ENCODE measurements at places on chromosomes 6 and 20.

GRCh38 chr20:5766085-5766764, 16.0 kb downstream of the SHLD1 start:
- no peak for DNase-seq

DNA sequence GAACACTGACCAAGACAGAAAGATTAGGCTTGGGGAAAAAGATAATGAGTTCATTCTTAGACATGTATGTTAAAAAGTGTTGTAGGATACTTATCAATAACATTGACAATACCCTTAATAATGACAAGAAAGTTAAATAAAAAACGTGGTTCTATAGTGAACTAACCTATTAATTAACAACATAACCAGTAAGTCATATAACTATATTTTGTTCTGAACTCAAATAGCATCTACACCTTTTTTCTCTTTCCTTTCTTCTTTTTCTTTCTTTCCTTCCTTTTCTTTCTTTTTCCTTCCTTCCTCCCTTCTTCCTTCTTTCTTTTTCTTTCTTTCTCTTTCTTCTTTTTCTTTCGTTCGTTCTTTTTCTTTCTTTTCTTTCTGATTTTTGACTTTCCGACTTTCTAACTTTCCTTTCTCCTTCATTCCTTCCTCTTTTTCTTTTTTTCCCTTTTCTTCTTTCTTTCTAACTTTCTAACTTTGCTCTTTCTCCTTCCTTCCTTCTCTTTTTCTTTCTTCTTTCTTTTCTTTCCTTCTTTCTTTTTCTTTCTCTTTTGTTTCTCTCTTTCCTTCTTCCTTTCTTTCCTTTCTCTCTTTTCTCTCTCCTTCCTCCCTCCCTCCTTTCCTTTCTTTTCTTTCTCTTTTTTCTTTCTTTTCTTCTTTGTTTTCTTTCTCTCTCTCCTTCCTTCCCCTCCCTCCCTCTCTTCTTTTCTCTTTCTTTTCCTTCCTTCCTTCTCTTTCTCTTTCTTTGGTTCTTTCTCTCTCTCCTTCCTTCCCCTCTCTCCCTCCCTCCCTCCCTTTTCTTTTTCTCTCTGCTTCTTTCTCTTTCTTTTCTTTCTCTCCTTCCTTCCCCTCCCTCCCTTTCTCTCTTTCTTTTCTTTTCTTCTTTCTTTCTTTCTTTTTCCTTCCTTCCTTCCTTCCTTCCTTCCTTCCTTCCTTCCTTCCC, 24.6 kb downstream of the PRSS35 start:
- no peak for DNase-seq

GRCh38 chr6:52667572-52667971, 3.3 kb upstream of the TMEM14A start:
- DNase-seq = no peak

- no peak for DNase-seq
Observed at GRCh38 chr20:15012566-15012965, 675.2 kb upstream of the FLRT3 start.

DNA sequence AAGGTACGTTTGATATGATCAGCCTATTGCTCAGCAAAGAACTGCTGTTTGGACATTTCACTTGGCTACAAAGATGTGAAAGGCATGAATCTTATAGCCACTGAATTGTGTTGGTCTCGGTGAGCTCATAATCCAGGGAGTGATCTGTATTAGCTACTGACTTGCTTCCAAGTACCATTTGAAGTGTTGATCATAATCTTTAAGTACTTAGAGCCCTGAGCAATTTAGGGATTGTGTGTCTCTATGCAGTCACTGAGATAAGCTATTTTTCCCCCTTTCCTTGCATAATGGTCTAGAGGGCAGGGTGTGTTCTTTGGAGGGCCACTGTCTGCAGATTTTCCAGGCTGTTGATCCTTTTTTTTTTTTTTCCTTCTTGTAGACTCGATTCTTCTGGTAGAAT, 393.6 kb downstream of the ESR1 start:
- no peak for DNase-seq

DNA sequence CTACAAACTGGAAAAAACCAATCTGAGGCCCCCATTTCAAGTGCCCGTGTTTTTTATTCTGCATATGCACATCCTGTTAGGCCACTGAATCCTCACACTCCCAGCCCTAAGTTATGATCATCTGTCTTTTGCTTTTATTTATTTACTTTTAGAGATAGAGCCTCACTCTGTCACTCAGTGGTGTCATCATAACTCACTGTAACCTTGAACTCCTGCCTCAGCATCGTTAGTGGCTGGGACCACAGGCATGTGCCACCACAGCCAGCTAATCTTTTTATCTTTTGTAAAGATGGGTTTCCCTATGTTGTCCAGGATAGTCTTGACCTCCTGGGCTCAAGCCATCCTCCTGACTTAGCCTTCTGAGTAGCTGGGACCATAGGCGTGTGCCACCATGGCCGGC, 29.6 kb upstream of the CLDN20 start:
- no peak for DNase-seq

GRCh38 chr20:25250508-25250907, 2.6 kb downstream of the PYGB start:
- DNase-seq = no peak

- DNase-seq = no peak
Observed at GRCh38 chr6:89745716-89746115, 73.9 kb downstream of the MDN1 start.

DNA sequence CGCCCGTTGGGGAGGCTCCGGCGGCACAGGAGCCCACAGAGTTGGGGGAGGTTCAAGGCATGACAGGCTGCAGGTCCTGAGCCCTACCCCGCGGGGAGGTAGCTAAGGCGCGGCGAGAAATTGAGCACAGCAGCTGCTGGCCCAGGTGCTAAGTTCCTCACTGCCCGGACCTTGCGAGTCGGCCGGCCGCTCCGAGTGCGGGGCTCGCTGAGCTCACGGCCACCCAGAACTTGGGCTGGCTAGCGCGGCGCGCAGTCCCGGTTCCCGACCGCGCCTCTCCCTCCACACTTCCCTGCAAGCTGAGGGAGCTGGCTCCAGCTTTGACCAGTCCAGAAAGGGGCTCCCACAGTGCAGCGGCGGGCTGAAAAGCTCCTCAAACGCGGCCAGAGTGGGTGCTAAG, 23.9 kb upstream of the KIF13A start:
- no peak for DNase-seq

DNA sequence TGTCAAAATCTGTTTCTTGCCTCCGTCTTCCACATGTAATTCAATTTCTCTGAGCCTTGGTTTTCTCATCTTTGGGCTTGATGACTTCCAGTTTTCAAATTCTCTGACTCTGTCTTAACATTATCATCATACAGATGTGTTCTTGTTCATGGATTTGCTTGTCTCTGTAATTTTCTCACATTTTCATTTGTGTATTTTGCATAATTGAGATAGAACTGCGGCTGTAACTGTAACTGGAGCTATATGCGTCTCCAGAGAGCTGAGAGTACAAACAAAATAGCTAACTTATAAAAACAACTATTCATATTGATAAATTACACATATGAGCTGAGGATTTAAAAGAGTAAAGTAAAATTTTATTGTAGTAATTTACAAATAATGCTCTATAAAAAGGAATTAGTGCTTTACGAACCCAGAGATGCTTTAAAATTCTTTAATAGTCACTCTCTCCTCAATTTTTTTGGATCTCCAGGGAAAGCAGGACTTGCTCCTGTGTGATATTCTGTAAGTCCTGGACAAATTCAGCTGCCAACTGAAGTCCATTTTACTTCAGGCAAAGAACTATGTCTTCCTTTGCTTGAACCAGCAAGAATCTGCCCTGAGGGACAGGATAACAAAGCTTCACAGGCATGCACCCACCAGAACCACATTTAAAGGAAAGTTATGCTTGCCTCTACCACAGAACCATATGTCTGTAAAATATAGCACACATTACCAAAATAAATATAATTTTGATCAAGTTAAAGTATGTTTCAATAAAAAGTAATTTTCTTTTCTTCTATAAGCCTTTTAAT, 288.3 kb downstream of the KHDC1L start:
- DNase-seq = no peak

DNA sequence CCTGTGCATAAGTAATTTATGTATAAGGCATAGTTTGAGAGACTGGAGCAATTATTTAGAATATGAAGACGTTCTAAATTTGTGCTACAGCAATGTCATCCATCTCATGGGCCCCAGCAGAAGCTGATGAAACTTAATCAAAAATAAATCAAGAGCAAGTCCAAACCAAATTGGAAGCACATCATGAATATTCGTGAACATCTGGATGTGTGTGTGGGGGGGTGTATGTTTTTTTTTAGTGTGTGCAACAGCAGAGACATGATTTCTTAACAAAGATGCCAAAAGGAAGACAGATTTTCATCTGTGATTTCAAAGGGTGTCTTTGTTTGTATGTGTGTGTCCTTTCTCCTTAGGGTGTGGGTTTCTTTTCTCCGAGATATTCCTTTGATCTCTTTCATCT, 58.9 kb downstream of the SASH1 start:
- DNase-seq = no peak

DNA sequence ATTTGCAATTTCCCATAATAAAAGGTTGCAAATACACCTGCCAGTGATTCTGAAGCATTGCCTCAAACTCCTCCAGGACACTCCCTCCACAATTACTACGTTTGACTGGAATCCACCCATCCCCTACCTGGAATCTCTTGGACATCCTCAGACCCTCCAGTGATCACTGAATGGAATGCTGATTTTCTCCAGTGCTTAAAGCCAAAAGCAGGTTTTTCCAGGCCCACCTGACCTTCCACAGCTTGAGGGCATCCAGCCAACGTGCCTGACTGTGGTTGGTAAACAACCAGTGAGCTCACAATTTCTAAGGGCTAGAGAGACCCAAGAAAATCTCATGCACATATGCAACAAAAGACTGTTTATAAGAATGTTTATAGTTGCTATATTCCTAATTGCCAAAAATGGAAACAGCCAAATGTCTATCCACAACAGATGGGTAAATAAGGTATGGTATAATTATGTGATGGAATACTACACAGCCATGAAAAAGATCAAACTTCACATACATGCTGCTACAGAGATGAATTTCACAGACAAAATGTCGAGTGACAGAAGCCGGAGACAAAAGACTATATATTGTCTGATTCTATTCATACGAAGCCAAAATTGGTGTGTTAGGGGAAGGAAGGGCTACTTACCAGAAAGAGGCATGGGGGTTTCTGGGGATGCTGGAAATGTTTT, 147.1 kb upstream of the RREB1 start:
- DNase-seq = no peak

GRCh38 chr20:50629670-50630045, 61.7 kb downstream of the RIPOR3 start:
- DNase-seq = no peak

DNA sequence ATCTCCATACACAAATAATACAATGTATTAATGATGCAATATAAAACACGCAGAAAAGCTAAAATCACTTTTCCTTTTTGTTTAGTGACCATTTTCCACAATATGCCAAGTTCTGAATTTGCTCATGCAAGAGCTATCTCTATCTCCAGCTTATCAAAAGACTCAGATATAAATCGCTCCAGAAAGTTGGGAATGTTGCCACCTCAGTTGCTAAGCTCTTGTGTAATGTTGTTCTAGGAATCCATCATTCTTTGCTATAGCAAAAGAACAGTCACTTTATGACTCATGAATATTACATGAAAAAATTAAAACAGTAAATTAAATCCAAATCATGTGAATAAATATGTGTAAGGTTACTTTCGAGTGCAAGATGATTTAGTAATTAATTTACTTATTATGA, 8.7 kb downstream of the PLAGL1 start:
- DNase-seq = no peak

GRCh38 chr6:121695329-121695728, 259.9 kb downstream of the GJA1 start:
- DNase-seq = no peak

DNA sequence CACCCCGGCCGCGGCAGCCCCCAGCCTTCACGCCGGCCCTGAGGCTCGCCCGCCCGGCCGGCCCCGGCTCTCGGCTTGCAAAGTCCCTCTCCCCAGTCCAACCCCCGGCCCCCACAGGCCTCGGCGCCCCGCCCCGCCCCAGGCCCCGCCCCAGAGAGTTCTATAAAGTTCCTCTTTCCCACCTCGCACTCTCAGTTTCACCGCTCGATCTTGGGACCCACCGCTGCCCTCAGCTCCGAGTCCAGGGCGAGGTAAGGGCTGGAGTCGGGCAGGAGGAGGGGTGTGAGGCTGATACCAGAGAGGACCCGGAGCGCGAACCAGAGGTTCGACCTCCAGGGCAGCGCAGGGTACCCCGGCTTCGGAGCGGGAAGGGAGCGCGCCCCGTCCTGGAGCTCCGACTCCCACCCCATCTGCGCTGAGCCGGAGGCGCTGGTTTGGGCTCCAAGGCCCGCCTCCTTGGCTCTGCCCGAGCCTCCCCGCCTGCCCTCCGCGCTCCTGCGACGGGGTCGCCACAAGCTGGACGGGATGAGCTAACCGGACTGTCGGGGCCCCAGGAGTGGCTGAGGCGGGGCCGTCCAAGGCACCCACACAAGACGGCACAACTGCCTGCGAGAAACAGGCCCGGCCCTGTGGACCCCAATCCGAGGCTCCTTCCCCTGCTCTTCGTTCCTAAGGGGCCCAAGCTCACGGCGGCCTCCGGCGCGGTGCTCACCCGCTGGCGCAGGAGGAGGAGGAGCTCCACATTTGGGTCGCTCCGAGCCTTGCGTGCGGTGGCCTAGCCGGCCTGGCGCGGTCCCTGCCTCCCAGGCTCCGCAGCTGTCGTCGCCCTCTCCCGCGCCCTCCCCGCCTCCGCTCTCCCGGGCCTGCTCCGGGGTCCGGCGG, at the start of gene IRF4:
IRF4 (plus strand) TSS at position 194 of the 882 bp plus-strand sequence. CDS start 1,401 bp downstream, outside the sequence.
- DNase-seq = no peak

DNA sequence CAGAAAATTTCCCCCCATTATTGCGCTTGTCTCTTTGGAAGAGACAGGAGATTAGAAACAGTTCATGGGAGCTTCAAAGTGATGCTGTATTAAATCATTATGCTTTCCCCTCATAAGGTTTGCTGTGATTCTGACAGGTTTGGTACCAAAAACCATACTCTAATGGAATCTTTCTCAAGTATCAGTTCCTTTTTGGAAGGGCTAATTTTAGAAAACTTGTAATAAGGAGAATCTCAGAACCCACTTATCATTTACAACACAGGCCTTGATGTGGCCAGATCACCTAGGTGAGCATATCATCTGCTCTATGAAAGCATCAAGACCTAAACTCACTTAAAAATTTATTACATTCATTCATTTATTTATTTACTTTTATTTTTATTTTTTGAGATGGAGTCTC, 51.2 kb downstream of the TP53INP2 start:
- no peak for DNase-seq

DNA sequence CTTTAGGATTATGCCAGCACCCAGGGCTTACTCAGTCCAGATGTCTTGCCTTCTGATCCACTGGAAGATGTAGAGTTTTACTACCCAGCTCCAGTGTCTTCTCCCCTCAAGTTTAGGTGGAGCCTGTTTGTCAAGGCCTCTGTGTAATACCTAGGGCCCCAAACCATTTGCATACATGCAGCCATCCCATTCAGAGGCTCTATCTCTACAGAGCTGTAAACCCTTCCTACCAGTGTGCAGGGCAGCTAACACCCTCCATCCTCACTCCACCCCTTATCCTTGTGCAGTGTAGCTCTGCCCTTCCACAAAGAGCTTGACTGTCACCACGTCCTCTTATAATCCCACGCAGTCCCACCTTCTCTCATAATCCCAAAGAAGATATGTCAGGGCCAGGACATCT, 84.8 kb upstream of the SHLD1 start:
- no peak for DNase-seq

Measured in NCI-H446 (cell line).